Stimulated activated CD8-positive, alpha-beta memory T cell treated with anti-CD3 and anti-CD28 coated beads, Interleukin-15, amount 100 ng/mL, for 24 hours (primary cell): ENCODE measurements at places on chromosomes 7 and 10.

GRCh38 chr10:86580521-86580891, 58.9 kb upstream of the WAPL start:
- DNase-seq, result no peak

DNA sequence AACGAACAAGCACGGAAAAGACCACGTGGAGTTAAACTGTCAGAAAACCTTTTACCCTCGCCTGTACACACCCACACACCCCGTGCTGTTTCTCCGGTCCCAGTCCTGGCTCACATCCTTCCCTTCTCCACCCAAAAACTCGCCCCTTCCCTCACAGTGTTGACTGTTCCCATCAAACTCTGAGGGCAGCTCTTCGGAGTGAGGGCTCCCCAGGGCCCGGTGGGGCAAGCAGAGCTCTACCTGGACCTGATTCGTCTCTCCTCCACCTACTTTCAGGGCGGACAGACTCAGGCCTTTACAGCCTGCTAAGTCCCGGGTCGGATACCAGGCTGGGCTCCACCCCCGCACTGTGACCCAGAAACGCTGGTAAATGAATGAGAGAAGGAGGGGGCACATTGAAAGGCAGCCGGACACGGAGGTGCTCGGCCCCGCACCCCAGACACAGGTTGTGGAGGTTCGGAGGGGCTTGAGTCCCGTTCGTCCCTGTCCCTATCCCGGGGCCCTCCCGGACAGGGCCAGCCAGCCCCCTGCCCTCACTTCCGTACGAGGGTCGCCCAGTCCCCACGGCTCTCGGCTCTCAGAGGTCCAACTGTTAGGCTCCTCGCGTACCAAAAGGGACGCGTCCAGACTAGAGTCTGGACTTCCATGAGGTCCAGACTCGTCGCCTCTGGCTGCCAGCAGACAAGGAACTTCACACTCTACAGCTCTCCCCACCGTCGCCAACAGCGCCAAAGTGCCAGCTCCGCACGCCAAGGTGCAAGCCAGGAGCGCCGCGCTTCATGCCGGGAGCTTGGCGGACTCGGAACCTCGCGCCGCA, 31.7 kb upstream of the ASL start:
- peak; percentile 3 for DNase-seq

DNA sequence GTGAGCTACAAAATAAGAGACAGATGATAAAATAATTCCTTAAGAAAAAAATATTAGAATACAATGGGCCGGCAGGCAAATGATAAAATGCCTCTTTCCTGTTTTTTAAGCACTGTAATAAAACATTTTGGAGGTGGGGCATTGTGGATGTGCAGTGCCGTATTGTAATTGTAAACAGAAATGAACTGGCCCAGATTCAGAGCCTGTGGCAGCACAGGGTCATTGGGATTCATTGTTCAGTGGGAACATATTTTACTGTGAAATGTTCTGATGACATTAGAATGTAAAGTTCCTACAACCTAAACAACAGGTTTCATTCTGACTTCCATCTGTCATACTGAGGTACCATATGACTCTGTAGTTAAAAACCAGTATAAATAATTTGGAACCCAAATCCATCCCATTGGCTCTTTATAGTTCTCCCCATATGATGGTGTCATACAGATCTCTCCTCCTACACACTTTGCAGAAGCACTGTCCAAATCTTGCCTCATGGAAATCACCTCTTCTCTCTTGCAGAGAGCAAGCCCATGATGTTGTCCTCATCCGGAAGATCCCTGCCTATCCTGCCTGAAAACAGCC, 264.6 kb downstream of the WDR37 start:
- no peak for DNase-seq

- DNase-seq, result no peak
These were observed 16.4 kb upstream of the ABCA13 start for GRCh38 chr7:48154792-48155413.

- no peak for DNase-seq
These were observed 45.7 kb downstream of the POLR3A start for GRCh38 chr10:77983384-77984341.

- DNase-seq, result no peak
These were observed 124.5 kb downstream of the POU6F2 start for GRCh38 chr7:39102234-39102633.

GRCh38 chr7:148623586-148624282, 33.2 kb downstream of the C7orf33 start:
- DNase-seq, result no peak

- DNase-seq, result no peak
These were observed 46.6 kb downstream of the MACC1 start for GRCh38 chr7:20170633-20171032.

DNA sequence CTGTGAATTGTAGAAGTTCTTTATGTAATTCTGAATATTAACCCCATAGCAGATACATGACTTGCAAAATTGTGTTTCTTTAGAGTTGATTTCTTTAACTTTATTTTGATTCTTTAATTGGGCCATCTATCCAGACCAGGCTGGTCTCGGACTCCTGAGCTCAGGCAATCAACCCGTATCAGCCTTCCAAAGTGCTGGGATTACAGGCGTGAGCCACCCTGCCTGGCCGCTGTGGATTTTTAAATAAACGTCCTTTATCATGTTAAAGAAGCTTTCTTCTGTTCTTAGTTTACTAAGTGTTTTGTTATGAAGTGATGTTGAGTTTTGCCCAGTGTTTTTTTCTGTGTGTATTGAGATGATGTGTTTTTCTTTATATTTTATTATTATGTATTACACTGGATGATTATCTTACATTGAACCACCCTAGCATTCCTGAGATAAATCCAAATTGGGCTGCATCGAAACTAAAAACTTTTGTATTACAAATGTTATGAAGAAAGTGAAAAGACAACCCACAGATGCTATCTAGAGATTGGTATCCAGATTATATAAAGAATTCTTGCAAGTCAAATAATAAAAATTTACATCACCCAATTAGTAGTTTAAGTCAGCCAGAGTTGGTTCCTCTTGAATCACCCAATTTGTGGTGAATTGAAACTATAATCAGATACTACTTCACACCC, 118.1 kb downstream of the TPST1 start:
- no peak for DNase-seq

- no peak for DNase-seq
These were observed 26.1 kb downstream of the HACD1 start for GRCh38 chr10:17590969-17591645.

DNA sequence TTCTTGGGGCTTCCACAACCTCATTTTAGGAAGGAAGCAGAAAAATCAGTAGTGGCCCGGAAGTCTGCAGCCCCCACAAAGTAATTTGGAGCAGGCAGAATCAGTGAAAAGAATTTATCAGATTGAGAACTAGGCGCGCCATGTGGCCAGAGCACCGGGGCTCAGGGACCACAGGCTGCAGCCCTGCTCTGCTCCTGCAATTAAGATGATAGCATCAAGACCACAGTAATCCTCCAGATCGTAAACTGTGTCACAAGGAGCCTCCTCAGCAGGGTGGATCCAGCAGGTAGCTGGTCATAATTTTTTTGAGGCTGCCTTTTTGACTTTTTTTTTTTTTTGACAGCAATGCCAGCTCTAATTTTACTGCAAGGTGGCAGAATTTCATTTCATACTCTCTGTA, 209.0 kb upstream of the ZMIZ1 start:
- no peak for DNase-seq

DNA sequence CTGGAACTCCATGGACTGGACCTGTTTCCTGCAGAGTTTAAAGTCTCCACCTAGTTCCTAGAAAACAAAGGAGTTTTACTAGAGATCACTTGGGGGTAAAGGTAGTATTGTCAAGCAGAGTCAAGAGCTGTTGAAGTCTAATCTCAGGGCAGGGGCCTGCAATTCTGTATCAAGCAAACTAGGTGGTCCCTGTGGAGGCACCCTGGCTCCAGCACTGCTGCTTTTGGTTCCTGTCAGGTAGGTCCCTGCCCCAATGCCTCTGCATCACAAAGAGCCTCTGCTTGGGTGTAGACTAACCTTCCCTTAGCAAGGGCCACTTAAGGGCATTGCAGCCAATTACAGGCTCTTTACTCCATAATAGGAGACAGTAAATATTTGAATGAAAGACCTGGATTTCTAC, 22.5 kb downstream of the ZSCAN25 start:
- DNase-seq, result no peak

DNA sequence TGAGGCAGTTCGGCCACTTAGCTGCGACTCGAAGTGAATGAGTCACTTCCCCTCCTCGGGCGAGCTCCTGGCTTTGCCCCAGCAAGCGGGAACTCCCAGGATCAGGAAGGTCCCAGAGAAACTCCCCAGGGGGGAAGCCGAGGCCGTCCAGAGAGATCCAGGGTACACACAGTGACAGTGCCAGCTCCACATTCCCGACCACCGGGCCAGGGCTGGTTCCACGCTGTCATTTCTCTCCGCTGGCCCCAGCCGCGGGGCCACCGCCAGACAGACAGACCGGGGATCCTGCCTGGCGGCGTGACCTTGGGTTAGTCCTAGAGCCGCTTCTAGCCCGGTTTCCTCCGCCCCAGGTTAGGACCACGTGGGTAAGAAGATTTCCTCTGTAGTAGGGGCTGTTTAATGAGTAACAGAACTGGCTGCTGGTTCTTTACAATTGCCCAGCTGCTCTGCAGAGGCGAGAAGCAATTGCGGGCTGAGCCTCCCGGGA, 463 bp upstream of the UPP1 start:
- no peak for DNase-seq

- DNase-seq, result no peak
These were observed at the start of gene ADAMTS14 for GRCh38 chr10:70672165-70673042. Gene ADAMTS14 (plus strand): TSS chr10:70672506. CDS start chr10:70672803, 297 bp downstream.

- no peak for DNase-seq
These were observed 149.0 kb downstream of the ARHGAP21 start for GRCh38 chr10:24574578-24575155.

- no peak for DNase-seq
These were observed 37.9 kb downstream of the ADAM12 start for GRCh38 chr10:126350216-126350992.

DNA sequence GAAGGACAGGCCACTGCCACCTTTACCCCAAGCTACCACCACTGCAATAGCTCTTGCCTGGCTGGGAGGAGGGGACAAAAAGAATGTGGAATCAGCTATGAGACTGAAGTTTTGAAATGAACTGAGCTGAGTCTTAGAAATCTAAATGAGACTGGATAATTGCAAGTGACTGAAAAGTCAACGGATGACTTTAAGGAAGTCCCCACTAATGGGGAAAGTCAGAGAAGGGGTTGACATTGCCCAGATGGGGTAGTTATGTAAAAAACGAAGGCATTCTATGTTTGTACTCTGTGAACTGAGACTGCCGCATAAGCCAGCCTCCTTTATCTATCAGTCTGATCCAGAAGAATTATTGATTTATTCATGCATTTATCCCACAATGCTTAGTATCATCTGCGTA, 67.2 kb downstream of the RBM20 start:
- DNase-seq, result no peak

DNA sequence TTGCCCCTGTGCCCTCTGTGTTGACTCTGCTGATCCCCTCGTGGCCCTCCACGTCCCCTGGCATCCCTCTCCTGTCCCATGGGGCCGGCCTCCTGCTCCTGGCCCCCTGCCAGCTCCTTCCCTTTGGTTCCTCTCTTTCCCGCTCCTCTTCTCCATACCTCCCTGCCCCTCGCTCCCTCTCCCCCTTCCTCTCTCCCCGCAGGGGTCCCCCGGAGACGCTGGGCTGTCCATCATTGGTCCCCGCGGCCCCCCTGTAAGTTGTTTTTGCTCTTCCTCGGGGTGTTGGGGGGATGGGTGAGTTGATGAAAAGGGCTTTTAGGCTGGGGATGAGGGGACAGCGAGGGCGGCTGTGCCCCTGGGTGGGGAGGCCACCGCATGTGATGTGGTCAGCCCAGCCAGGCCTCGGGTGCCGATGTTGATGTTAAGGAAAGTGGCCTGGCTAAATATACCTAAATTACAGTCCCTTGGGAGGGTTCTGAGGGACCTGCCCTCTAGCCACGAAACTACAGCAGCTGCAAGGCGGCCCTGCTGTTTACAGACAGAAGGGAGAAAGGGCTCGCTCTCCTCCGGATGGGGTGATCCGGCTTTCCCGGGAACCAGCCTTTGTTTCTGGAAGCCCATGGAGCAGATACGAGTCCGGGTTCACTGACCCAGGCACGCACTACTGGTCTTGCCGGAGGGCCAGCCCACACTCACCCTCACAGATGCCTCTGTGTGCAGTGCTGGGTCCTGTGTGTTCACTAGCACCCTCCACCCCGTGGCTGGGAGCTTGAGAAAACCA, 78.8 kb downstream of the COL13A1 start:
- no peak for DNase-seq

- DNase-seq, result no peak
These were observed 29.5 kb upstream of the SLC29A3 start for GRCh38 chr10:71289421-71290130.

- no peak for DNase-seq
These were observed 170.2 kb upstream of the ZMIZ1 start for GRCh38 chr10:78898341-78899097.

- no peak for DNase-seq
These were observed 110.6 kb downstream of the EMX2 start for GRCh38 chr10:117653170-117653515.

DNA sequence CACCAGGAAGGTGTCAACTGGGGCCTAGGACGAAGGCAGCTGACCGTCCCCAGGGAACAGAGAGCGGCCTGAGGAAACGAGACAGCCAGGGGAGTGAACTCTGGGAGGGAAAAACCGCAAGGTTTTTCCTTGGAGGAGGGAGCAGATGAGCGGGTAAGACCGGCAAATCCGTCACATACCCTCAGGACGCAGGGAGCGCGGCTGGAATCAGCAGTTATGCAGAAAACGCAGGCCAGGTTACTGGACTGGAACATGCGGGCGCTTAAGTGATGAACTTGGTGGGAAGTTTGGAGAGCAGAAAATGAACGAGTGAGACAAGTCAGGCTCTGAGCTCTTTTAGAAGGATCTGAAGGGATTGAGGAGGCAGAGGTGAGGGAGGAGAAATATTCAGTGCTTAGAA, 76.7 kb downstream of the BMS1 start:
- DNase-seq, result no peak

- DNase-seq, result no peak
These were observed 255.7 kb upstream of the MKLN1 start for GRCh38 chr7:131071786-131072504.

- no peak for DNase-seq
These were observed 59.9 kb upstream of the INPP5A start for GRCh38 chr10:132477398-132478340.

GRCh38 chr10:6109444-6109775, 20.6 kb downstream of the RBM17 start:
- DNase-seq, result no peak
